ENCODE measurements at places on chromosomes 16 and 17.

DNA sequence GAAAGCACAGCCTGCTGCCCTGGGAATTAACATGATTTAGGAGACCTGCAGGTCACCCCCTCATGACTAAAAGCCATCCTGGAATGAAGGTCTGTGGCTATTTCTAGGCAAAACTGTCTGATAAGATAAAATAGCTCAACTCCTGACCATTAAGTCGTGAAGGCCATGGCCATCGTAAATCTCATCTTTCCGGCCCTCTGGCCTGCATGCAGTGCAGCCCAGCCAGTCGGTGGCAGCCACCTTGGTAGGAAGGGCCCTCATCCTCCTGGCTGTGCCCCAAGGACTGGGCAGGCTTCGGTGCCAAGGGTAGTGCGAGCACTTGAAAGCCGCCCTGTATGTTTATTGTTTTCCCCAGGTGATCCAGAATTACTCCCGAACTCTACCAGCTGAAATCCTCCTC, 18.2 kb upstream of the MEOX1 start:
- DNase-seq, result no peak

GRCh38 chr16:641326-642188, at the start of gene MCRIP2:
Gene MCRIP2, plus strand, starts transcription at chr16:641828. Its CDS starts 164 bp downstream, at chr16:641992.
- DNase-seq, result peak; percentile 22

DNA sequence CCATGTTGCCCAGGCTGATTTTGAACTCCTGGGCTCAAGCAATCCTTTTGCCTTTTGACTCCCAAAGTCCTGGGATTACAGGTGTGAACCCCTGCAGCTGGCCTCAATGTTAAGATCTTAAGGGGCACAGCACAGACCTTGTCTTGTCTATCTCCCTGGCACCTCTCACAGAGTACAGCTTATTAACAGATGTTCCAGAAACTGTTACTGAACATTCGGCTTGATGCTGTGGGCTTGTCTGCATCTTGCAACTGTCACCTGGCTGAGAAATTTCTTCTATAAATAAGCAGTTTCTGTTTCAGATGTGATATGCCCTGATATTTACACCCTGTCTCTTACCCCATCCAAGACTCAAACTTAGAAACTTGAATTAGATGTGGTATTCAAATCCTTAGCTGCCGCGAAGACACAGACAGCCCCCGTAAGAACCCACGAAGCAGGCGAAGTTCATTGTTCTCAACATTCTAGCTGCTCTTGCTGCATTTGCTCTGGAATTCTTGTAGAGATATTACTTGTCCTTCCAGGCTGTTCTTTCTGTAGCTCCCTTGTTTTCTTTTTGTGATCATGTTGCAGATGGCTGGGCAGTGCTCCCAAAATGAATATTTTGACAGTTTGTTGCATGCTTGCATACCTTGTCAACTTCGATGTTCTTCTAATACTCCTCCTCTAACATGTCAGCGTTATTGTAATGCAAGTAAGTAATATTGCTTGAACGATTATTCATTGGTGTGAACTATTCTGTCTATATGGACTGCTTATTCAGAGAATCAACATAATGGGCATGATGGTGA, at the start of gene TNFRSF17:
TSS of gene TNFRSF17 (plus strand) at position 450 of the 791 bp plus-strand sequence. CDS start at position 565, 115 bp downstream.
- no peak for DNase-seq

- DNase-seq, result no peak
Measured at GRCh38 chr17:54972406-54973138, 4.0 kb downstream of the STXBP4 start.

DNA sequence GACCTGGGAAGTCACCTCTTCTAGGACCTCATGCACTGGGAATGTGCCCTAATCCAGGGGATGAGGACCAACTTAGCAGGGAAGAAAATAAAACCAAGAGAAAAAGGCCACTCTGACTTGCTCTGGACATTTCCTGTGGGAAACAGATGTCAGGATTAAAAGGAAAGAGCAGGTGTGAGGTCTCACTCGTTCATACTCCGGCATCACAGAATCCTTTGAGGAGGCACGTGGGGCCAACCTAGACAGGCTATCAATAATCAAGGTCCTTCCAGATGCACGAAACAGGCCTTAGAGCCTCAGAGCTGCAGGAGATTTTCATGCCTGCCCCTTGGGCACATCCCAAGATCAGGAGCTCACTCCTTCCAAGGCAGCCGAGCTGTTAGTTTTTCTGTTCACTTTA, 321.5 kb upstream of the CCL2 start:
- DNase-seq, result no peak

- DNase-seq, result peak; percentile 28
Measured at GRCh38 chr16:28182183-28182582, 29.6 kb downstream of the XPO6 start.

GRCh38 chr17:17681744-17682292, 560 bp downstream of the RAI1 start:
- peak; percentile 9 for DNase-seq

DNA sequence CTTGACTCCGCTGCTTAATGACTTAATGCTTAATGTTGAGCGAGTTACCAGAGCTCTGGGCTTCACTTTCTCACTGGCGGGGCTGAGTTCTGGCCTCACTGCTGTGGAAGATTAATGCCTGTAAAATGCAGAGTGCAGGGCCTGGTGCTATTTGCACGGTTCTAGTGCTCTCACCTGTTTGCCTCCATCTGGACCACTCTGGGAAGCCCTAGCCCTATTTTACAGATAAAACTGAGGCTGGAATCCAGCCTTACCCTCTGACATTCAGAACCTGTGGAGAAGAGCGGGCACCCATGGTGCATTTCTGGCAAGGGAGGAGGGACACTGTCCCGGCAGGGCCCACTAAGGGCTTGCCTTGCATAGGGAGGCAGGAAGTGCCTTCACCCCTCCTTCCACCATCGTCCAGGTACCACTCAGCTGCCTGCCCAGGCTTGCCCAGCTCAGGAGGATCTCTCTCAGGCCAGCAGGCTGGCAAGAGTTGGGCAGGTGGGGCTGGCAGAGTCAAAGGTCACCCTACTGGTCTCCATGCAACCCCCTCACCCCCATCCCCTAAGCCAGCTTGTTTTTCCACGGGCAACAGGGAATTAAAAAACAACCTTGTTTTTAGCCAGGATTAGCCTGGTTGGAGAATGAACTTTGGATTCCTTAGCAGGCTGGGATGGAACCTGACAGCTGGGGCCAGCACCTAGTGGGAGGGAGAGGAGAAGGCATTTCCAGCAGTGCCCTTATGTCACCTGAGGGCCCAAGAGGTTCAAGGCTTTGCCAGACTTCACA, 4.1 kb upstream of the UBALD1 start:
- DNase-seq, result no peak

DNA sequence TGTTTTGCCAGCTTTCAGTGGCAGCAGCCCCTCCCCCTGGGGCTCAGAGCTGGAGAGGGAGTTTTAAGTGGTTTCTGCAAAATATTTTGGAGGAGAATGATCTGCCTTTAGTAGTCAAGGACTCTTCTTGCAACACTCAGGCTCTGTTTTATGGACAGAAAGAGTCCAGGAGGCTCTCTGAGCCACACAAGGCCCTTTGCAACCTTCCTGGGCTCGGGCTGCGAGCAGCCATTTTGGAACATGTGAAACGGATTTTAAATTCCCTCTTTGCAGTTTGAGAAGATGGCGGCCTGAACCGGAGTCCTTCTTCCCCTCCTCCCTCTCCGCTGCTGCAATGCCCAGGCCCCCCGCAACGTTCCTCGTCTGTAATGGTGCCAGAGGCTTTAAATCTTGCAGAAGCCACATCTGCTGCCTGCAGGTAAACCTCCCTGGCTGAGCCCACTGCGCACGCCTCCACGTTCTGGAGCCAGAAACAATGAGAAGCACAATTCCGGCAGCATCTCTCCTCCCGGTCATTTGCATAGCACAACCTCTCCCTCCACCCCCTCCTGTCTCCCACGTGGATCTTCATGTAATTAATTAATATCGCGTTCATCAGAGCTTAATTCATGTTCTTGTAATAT, 386.1 kb downstream of the SEC14L1 start:
- no peak for DNase-seq

DNA sequence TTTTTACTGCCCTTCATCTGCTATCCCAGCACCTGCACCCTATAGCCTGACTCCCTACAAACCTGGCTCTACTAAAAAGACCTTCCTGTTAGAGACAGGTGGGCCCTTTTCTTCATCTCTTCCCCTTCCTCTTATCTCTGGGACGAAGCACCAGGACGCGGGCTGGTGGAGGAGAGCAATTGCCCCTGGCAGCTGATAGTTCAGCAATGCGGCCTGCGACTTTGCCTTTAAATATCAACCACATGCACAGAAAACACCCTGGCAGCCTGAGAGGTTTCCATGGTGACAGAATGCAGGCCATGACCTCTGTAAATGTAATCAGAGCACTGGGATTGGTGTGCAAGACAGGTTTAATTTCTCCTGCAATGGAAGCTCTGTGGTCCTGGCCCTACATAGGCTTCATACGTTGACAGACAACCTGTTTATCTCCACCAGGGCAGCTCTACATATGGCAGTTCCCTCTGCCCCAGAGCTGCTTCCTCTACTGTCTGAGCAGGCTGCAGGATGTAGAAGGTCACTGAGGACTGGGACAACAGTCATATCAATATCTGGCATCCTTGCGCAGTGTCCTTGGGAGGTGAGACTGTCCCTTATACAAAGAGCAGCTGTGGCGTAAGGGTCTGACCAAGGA, 10.0 kb upstream of the SKAP1 start:
- no peak for DNase-seq

GRCh38 chr16:75621170-75621477, 2.0 kb downstream of the ADAT1 start:
- no peak for DNase-seq

DNA sequence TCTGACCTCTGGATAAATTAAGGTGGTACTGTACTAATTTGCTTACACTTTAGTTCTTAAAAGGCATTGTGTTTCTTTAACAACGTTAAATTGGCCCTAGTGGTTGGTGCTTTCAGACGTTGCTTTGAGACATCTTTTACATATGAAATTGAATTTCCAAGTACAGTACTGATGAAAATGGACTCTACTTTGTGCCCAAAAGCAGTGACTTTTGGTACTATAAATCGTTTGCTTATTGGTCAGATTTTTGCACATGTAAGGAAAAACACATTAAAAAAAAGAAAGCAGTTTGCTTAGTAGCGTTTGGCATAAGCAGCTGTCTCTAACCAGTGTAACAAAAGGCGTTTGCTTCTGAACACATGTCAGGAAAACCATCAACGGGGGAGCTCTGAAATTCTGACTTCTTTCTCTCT, 139.6 kb downstream of the CDK5R1 start:
- no peak for DNase-seq

DNA sequence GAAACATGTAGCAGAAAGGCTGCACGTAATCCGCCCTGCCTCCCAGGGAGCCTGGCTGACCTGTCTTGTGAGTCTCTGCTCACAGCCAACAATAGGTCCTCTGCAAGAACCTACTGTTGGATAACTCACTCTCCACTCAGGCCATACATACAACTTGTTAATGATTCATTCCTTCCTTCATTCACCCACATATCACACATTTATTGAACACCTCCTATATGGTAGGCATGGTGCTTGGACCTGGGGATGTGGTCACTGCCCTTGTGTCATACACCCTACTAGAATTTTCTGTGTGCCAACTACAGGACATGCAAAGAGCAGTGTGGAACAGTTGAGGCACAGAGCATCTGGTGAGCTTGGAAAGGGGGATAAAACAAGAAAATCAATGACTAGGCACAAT, 28.1 kb upstream of the HNF1B start:
- DNase-seq, result no peak

Data from stimulated activated CD8-positive, alpha-beta memory T cell treated with anti-CD3 and anti-CD28 coated beads, Interleukin-15, amount 100 ng/mL, for 4 hours (primary cell).